ENCODE measurements at places on chromosomes 1 and 21.

GRCh38 chr1:108179018-108179417 is 21.1 kb downstream of the SLC25A24 start:
- DNase-seq = no peak

DNA sequence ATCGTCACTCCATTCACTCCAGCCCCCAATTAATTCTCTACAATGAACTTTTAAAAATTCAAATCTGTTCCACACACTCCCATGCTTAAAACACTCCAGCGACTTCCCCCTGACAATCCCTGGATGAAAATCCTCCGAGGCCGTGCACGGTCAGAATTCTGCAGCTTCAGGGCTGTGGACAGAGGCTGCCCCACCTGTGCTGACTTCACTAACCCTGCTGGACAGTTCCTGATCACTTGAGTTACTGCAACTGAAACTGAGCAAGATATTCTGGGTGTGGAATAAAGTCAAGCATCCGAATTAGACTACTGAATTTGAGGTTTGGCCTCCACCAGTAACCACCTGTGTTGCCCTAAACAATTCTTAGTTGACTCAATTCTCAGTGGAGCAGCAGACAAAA is 1.0 kb upstream of the JAK1 start:
- DNase-seq = no peak

DNA sequence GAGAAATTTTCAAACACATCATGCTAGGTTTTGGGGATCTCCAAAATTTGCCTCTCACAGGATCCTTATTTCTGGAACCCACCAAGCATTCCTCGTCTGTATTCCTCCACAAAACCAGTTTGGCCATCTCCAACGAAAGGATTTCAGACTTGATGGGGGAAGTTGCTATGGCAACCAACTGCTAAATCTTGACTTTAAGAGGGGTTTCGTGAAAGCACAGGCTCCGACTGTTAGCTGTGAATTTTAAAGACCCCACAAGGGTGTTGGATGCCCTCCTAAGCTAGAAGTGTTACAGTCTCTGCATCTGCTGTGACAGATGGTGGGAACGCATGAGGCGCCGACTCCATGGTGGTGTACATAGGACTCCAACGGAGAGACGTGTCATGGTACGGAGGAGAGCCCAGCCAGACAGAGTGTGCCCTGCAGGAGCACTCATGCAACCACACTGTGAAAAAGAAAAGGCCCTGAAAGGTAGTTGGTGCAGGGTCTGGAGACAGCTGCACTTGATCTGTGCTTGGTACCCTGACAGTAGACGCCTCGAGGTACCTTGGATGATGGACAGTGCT is 147.1 kb downstream of the ASTN1 start:
- no peak for DNase-seq

DNA sequence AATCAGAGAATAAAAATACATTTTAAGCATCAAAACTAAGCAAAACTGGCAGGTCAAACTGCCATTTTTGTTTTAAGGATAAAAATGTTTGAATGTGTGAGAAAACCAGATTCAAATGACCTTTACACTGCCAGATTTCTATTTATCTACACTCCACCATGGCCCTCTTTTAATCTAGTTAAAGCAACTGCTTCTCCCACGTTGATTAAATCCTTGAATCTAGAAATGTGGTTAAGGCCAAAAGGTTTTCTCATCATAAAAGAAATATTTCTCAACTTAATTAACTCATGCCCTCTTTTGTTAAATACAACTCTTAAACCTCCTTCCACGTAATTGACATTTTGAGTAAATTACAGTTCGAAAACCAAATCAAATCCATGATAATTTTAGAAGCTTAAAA is 15.0 kb downstream of the EGLN1 start:
- no peak for DNase-seq

All from WTC11 (cell line).